ENCODE measurements at places on chromosomes 11 and 22. TPM values are rescaled to one million over a fixed set of nuclear protein-coding genes. Genes with fewer than 3 reads are reported as not detected.

GRCh38 chr11:94968334-94968958, 4.9 kb downstream of the CWC15 start:
- DNase-seq: peak; percentile 27

- no peak for DNase-seq
Observed at GRCh38 chr22:50150161-50151129, 20.1 kb upstream of the PANX2 start.

DNA sequence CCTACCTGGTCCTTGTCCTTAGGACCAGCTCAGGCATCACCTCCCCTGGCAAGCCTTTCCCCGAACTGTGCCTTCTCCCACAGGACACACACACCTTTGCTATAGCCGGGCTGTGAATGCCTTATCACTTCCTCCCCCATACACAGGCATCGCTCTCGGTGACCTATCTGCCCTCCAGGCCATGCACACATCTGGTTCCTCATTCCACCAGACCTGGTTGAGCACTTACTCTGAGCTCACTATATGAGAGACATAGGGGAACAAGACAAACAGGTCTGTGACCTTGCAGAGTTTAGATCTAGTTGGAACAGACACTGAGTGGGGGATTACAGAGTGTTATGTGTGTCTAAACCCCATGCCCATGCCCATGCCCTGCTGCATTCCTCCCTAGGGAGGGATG, 3.1 kb upstream of the BCR start:
- no peak for DNase-seq

GRCh38 chr11:106369224-106369623, 291.8 kb downstream of the AASDHPPT start:
- no peak for DNase-seq

DNA sequence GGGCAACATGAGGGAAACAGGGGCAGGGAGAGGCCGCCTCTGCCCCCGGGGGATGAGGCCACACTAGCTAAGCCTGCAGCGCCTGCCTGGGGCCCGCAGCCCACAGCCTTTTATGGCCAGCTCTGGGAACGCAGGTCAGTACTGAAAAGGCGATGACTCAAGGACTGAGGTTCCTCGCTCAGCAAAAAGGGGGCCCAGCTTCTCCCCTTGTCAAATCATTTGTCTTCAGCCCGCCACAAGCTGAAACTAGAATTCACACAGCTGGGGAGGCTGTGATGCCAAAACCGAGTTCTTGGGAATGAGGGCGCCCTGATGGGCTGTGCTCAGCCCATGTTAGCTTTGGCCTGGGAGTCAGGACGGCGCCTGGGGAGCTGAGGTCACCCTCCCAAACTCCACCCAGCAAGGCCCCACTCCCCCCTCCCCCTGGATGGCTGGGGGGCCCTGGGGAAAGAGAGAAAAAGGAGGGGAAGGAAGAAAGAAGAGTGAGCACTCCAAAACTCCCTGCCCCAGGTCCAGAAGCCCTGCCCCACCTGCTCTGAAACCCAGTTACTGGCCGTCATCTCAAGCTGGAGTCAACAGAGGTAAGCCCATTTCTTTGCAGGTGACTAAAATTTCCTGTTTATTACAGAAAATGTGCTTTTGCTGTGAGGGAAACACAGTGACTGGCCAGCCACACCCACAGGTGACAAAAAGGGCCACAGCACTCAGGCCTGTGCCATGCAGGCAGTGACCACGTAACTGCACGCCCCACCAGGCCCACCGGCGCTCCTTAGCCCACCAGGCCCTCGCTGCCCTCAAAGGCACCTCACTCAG, 13.7 kb downstream of the EHD1 start:
- peak; percentile 53 for DNase-seq

- no peak for DNase-seq
Observed at GRCh38 chr22:37014835-37015586, 4.2 kb downstream of the TST start.

DNA sequence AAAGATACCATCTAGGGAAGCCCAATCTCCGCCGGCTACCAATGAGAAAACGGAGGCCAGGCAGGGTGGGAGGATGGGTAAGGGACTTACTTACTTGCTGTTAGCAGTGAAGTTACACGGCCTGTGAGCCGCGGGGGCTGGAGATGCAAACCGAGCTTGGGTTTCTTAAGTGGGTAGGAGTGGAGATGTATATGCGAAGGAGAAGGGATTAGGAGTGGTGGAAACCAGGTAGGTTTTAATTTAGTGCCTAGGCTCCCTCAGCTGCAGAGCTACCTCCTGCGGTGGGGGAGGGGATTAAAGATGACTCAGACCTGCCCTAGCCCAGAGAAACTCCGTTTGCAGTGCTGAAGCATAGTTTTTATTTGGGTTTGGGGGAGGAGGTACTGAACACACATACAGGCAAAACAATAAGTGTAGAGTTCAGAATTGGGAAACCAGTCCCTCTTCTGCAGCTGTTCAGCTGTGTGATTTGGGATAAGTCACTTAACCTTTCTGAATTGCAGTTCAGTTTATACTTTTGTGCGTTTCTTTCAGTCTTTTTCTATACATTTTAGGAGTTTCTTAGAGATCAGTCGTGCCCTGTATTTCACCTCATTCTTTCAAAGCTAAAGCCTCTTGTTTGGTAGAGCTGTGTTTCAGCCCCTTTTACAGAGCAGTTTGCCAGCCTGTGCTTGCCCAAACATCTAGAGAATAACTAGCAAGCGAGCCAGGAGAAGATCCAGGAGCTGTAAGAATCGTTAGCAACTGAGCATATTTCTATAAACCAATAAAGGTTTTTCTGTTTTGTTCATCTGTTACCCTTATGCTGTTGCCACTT, 596 bp upstream of the TNRC6B start:
- peak; percentile 61 for DNase-seq

- no peak for DNase-seq
Observed at GRCh38 chr11:11958403-11959231, 49.8 kb downstream of the DKK3 start.

- DNase-seq: no peak
Observed at GRCh38 chr11:87036756-87037449, 831 bp upstream of the TMEM135 start.

DNA sequence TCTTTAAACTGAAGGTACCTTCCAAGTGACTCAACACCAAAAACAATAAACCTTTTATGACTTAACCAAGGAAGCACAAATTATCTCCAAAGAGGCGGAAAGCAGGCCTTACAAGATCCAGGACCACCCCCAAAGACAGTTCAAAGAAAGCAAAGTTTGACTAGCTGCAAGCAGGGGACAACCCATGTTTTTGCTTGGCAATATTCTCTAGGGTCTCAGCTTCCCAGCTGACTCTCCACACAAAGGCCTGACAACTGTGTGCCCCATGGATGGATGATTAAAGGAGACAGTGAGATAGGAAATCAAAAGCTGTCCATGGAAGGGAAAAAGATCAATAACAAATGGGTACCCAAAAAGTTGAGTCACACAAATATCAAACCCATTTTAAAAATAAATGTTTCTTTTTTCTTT, 232.2 kb downstream of the DDX10 start:
- peak; percentile 24 for DNase-seq

- DNase-seq: no peak
Observed at GRCh38 chr11:99019696-99020095, 1.1 kb upstream of the CNTN5 start.

DNA sequence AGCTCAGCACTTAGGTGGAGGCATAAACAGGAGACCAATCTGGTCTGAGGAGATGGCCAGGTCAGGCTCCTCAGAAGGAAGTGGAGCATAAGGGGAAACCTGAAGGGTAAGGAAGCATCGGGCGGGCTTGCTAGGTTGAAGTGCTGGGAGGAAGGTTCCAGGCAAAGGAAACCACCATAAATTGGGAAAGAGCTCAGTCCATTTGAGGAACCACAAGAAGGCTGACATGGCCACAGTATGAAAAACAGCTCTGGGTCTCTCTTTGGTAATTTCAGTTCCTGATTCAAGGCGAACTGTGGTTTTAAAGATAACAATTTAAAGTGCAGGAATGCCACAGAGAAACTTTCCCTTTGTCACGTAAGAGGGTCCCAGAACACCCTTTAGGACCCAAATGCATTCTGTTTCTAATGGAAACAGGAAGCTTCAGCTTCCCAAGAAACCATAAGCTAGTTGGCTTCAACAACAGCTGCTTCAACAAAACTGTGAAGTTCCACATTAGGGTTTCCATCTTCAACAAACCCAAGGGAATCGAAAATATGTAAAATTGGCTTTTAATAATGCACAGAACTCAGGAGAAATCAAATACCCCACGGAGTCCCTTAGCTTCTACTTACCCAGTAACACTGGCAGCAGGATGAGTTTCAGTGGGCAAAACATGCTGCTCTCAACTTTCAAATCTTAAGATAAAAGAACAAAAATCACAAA, 10.4 kb downstream of the JAML start:
- no peak for DNase-seq

DNA sequence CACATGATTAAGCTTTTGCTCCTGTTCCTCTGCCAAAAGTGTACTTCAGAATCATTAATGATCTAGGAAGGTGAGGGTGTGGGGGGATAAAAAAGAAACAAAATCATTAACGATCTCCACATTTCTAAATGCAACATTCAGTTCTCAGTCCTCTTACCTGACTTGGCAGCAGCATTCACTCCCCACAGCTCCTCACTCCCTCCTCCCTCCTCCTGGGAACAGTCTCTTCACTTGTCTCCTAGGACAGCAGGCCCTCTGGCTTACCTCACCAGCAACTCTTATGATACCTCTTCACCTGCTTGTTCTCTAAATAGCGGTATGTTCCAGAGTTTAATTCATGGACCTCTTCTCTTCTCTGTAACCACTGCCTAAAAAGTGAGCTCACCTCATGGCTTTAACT, 56.5 kb upstream of the APOA1 start:
- DNase-seq: no peak

Gene YPEL4
- total RNA-seq: 0.30 TPM

Gene MYO7A
- total RNA-seq: 3.6 TPM

Gene OR52K1
- total RNA-seq: not detected

Gene OMP
- 0.80 TPM for total RNA-seq

Gene CFAP300
- not detected for total RNA-seq

Gene OR52I2
- total RNA-seq: not detected

Measured in endothelial cell of umbilical vein (primary cell).